NCI-H2171 treated with DMSO at 0.1 percent for 48 hours (cell line): ENCODE measurements at places on chromosomes 13 and 19.
A peak's percentile ranks its signal among the peaks of the same experiment; 100 is the strongest.

DNA sequence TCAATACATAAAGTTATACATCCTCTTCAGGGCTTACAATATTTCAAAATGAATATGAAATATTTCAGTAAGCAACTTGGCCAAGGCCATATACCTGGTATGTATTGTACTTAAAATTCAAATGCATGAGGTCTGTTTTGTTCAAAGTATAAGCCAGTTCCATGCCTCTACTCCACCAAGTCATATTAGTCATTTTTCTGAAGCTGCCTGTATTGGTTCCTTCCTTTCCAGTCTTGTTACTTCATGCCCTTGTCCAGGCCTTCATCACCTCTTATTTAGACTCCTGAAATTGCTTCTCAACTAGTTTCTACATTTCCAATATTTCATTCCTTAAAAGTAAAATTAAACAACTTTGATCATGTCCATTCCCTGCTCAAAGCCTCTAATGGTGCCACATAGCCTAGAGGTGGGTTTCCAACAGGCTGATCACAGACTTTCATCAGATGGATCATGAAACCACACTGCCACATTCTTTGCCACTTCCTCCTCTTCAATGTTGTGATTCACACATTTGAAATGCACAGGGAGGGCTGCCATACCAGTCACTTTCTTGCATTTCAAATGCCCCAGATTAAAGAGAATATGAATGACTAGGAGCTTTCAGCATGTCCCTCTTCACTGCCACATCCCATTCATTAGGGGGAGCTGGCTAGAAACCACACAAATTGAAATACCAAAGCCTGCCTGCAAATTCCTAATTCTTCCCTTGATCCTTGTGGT lies 424.1 kb upstream of the DACH1 start:
- no peak for DNase-seq

GRCh38 chr19:46719629-46720502 lies 3.0 kb upstream of the PRKD2 start:
- no peak for DNase-seq

DNA sequence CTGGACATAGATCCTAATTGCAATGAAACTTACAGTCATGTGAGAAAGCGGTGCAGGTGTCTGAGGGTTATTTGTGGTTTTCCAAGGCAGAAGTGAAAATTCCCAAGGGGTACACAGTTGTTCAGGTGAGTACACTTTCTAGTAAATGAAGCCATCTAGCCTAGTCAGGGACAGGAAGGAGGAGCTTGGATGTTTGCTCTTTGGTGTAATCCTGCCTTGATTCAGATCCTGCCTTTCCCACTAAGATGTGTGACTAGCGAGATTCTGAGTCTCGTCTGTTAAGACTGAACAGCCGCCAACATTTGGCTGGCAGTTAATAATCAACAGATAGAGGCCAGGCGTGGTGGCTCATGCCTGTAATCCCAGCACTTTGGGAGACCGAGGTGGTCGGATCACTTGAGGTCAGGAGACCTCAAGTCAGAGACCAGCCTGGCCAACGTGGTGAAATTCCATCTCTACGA lies 2.5 kb downstream of the RPS9 start:
- no peak for DNase-seq

DNA sequence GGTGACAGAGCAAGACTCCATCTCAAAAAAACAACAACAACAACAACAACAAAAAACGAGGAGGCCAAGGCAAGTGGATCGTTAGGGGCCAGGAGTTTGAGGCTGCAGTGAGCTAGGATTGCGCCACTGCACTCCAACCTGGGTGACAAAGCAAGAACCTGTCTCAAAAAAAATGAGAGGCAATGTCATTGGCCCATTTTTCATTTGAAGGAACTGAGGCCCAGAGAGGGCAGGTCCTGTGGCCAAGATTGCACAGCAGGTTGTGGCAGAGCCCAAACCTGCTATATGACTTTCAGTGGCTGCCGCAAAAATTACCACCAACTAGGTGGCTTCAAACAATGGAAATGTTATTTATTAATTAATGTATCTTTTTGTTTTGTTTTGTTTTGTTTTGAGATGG lies 5.5 kb downstream of the PIK3R2 start:
- peak; percentile 36 for DNase-seq

DNA sequence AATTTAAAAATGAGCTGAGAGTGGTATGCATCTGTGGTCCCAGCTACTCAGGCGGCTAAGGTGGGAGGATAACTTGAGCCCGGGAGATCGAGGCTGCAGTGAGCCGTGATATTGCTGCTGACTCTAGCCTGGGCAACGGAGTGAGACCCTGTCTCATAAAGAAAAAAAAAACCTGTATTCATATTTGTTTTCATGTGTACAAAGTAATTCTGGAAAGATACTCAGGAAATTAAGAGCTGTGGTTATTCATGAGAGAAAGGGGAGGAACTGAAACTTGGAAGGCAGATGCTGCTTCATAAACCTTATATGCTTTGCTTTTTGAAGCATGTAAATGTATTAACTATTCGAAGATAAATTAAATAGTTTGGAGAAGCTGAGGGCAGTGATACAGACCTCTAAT lies 8.8 kb upstream of the RLN3 start:
- no peak for DNase-seq

- no peak for DNase-seq
Measured at GRCh38 chr13:104008541-104009435, 942.6 kb upstream of the SLC10A2 start.

- DNase-seq, result no peak
Measured at GRCh38 chr19:50978772-50979390, 4.8 kb downstream of the KLK7 start.

GRCh38 chr13:44263751-44264620 lies 109.6 kb upstream of the SERP2 start:
- no peak for DNase-seq

- DNase-seq, result no peak
Measured at GRCh38 chr19:16444269-16444600, 27.5 kb downstream of the EPS15L1 start.

GRCh38 chr13:51425410-51426042 lies 27.3 kb downstream of the INTS6 start:
- DNase-seq, result no peak

- no peak for DNase-seq
Measured at GRCh38 chr19:42455086-42455485, 12.3 kb upstream of the CXCL17 start.

DNA sequence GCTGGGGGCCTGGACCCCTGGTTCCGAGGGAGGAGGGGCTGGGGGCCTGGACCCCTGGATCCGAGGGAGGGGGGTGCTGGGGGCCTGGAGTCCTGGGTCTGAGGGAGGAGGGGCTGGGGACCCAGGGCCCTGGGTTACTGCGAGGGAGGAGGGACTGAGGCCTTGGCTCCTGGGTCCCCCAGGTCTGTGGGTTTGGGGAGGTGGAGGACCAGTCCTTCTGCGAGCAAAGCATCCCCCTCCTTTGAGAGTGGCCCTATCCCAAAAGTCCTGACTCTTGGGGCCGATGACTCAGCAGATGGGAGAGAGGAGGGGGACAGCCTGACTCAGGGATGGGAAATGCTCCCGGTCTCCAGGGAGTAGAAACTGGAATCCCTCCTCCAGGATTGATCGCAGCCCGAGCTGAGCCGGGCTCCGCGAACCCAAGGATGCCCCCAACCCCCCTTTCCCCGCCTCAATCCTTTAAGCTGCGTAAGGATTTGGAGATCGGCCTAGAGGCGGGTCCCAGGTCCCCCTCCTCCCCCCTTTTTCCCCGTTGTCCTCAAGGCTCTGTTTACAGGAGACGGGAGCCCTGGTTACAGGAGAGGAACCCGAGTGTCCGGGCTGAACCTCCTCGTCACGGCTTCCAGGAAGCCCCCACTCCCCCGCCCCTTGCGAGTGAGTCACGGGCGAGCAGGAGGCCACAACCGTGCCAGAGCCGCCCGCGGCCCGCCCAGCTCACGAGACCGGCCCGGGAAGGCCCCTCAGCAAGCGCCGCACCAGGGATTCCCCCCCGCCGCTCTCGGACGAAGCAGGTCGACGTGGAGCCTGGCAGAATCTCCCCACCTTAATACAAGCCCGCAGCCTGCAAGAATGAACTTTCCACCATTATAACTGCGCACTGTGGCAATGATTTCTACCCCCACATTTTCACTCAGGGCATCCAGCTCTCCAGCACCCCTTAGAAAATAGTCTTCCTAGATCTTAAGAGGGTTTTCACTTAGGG lies 3.0 kb upstream of the ZFP36 start:
- peak; percentile 87 for DNase-seq

- peak; percentile 65 for DNase-seq
Measured at GRCh38 chr19:1042689-1043511, 3.0 kb downstream of the ABCA7 start.

DNA sequence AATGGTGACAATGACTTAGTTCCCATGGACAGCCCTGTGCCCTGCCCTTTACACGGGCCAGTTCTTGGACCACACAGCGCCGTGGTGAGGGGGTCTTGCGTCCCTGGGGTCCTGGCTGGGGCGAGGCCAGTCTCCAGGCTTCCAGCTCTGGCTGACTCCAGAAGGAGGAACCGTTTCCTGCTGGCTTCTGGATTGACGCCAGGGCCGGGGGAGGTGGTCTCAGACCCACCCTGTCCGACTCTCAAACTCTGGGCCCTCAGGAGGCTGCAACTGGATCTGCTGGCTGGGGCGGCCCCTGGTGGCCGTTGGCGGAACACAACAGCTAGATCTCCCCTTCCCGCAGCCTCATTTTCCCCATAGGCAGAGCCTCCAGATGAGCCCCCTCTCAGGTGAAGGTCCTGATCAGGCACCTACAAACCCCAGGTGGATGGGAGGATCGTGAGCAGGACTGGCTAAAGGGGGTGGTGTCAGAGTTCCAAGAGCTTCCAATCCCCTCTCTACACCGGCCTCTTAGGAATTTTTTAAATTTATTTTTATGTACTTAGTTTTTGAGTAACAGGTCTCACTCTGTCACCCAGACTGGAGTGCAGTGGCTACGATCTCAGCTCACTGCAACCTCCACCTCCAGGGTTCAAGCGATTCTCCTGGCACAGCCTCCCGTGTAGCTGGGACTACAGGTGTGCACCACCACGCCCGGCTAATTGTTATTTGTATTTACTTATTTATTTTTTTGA lies 8.0 kb downstream of the CCDC194 start:
- DNase-seq, result peak; percentile 18

DNA sequence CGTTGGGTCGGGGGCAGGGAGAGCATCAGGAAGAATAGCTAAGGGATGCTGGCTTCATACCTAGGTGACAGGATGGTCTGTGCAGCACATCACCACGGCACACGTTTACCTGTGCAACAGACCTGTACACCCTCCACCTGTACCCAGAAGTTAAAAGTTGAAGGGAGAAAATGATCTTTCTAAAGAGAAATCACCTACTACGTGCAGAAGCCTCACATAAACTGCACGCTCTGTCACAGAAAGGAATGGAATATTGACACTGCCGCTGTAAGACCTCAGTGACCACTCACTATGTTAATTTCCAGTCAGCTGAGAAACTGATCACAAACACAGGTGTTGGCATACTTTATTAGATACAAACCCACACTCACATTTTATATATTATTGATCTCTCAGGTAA lies 26.8 kb downstream of the LAMP1 start:
- DNase-seq, result no peak
